NCI-H1694 (cell line): ENCODE measurements at places on chromosomes 2 and 18.
A peak's percentile ranks its signal among the peaks of the same experiment; 100 is the strongest.

GRCh38 chr2:9549420-9549819, 6.2 kb downstream of the ADAM17 start:
- DNase-seq = no peak

GRCh38 chr2:206164261-206164862, 4.7 kb downstream of the EEF1B2 start:
- peak; percentile 38 for DNase-seq

DNA sequence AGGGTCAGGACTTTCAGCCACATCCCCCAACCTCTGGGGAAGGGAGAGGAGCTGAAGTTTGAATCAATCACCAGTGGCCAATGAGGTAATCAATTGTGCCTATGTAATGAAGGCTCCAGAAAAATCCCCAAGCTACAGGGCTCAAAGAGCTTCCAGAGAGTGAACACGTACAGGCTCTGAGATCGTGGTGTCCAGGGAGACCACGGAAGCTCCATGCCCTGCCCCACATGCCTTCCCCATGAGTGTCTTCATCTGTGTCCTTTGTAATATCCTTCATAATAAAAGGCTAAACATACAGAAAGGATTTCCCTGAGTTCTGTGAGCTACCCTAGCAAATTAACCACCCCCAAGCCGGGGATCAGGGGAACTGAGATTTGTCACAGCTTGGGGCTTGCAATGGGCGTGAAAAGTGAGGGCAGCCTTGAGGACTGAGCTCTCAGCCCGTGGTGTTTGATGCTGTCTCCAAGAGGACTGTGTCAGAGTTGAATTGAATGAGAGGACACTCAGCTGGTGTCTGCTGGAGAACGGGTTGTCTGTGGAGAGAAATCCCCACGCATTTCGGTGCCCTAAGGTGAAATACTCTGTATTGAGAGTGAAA, 25.5 kb upstream of the TUBB6 start:
- no peak for DNase-seq

DNA sequence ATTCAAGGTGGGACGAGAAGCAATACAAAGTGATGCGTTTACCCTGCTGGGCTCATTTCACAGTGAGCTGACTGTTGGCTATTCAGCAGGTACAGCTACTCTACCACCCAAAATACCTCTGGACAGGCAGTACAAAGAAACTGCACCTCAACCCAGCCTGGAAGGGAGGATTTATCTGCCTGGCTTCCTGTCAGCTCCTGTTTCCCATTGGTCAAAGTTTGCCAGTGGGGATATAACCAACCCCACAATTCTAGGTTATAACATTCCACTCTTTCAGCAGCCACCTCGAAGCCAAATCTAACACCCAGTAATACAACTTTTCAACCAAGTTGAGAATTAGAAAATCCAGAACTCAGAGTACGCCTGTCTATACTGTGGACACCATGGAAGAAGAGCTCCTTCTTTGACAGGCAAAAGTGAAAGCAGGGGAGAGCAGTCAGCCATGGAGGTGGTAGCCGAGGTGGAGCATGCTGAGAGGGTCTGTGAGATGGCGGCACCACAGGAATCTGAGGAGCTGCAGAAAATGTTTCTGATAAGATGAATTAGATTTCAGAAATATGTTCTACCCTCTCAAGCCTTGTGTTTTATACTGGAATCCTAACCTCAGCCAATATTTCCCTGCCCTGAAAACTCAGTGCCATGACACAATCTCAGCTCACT, 10.8 kb downstream of the DUSP19 start:
- no peak for DNase-seq

DNA sequence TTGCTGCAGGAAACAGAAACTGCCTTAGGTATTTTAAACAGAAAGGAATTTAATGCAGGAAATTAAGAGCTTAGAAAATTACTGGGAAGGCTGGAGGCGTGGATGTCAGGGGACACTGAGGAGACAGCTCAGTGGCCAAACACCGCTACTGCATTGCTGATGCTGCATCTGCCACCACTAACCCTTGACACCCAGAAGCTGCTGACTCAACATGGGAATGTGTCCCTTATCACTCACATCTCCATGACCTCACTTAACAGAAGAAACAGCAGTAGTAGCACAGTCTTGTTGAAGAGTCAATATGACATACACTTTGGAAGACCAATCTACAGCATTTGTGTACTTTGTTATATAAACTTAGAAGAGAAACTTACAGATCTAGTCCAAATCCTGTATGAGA, 906.1 kb downstream of the SLC4A3 start:
- DNase-seq = no peak

GRCh38 chr2:162254236-162254871, 11.1 kb upstream of the FAP start:
- DNase-seq = no peak

DNA sequence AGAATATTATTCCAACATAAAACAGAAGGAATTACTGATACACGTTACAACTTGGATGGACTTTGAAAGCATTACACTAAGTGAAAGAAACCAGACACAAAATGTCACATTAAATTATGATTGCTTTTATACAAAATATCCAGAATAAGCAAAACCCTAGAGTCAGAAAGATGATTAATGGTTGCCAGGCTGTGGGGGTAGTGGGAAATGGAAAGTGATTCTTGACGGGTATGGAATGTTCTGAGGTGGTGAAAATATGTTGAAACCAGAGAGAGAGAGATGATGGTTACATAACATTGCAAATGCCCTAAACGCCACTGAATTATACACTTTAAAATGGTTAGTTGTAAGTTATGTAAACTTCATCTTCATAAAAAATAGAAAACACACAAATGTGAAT, 1057.2 kb upstream of the TMEFF2 start:
- DNase-seq = no peak

DNA sequence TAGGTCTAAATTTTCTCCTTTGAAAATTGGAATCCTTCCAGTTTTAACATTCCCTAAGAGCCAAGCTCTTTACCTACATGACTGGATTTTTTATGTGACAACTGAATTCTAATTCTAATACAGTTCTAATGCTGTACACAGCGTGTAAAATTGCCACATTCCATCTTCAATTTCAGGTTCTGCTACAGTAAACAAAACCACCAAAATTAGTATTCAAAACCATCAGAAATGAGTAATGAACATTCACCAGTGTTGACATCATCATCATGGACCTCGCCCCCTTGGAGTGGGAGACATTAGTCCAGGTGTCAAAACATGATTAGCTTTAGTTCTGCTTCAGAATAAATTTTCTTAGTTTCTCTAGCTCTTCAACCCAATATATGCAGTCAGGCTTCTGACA, 133.6 kb downstream of the MBD2 start:
- DNase-seq = no peak

DNA sequence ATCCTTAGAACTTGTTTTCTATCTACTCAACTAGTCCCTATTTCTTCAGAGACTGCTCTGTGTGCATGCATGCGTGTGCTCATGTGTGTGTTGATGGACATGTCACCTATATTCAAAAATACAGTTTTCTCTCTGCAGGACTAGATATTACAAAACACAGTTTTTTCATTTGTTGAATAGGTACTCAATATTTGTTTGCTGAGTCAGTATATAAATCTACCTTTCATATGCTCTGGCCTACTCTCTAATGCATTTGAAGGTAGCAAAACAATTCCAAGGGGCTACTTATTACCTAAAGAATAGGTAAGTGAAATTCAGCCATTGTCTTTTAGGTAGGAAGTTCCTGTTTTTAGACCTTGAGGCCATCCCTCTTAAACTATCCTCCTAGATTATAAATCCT, 8.6 kb upstream of the UBE2E3 start:
- no peak for DNase-seq

DNA sequence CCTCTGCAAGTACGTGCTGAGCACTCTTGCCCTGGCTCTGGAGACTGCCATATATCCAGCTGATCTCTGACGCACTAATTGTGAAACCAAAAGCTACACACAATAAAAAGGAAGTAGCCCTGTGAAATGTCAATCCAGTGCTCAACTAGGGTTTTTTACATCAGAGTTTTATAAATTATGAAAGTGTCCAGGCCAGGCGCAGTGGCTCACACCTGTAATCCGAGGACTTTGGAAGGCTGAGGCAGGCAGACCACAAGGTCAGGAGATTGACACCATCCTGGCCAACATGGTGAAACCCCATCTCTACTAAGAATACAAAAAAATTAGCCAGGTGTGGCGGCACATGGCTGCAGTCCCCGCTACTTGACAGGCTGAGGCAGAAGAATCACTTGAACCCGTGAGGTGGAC, 24.5 kb upstream of the PEX13 start:
- no peak for DNase-seq

- DNase-seq = no peak
Measured at GRCh38 chr2:84782717-84783442, 98.0 kb downstream of the TRABD2A start.

DNA sequence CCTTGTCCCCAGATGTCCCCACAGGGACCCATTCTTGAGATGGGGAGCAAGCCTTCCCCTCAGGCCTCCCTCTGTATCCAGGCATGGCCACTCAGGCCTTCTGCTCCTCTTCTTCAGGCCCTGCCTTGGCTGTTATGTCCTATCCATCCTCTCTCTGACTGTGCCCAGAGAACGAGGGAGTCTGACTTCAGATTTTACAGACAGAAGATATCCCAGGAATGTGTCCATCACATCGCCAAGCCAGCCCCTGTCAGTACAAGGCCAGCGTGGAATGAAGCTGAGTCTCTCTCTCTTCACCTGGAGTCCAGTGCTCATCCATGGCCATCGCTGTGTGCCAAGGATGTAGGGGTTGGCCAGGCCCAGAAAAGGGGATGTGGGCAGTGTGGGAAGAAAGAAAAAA, 57.6 kb downstream of the SDC1 start:
- no peak for DNase-seq

- DNase-seq = peak; percentile 28
Measured at GRCh38 chr2:178484245-178485041, 4.2 kb downstream of the PLEKHA3 start.

DNA sequence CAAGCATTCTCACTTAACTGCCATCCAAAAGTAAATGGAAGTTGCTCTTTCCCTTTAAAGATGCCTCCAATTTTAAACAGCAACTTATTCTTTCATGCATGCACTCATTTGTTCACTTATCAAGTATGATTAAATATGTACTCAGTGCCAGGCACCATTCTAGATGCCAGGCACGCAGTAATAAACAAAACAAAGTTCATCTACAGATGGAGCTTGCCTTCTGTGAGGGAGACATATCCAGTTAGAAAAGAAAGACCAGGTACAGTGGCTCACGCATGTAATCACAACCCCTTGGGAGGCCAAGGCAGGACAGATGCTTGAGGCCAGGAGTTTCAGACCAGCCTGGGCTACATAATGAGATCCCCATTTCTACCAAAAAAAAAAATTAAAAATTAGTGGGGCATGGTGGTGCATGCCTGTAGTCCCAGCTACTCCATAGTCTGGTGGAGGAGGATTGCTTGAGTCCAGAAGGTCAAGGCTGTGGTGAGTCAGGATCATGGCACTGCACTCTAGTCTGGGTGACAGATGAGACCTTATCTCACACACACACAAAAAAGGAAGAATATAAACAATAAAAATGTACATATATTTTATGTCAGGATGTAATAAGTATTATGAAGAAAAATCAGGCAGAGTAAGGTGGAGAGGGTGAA, 19.2 kb upstream of the CCDC141 start:
- no peak for DNase-seq

GRCh38 chr2:28277466-28277865, 115.2 kb upstream of the FOSL2 start:
- DNase-seq = no peak

GRCh38 chr2:144183727-144184126, 336.2 kb downstream of the ZEB2 start:
- DNase-seq = no peak

- DNase-seq = no peak
Measured at GRCh38 chr2:232647261-232647660, 13.9 kb downstream of the EFHD1 start.

- DNase-seq = no peak
Measured at GRCh38 chr2:239774933-239775622, 250.1 kb downstream of the NDUFA10 start.

- DNase-seq = no peak
Measured at GRCh38 chr2:86695053-86695691, 24.9 kb upstream of the RMND5A start.

- no peak for DNase-seq
Measured at GRCh38 chr18:45342166-45342565, 273.1 kb upstream of the SLC14A2 start.

- no peak for DNase-seq
Measured at GRCh38 chr2:230908595-230909191, 16.3 kb downstream of the GPR55 start.

GRCh38 chr18:25701821-25702220, 349.9 kb upstream of the ZNF521 start:
- DNase-seq = no peak

DNA sequence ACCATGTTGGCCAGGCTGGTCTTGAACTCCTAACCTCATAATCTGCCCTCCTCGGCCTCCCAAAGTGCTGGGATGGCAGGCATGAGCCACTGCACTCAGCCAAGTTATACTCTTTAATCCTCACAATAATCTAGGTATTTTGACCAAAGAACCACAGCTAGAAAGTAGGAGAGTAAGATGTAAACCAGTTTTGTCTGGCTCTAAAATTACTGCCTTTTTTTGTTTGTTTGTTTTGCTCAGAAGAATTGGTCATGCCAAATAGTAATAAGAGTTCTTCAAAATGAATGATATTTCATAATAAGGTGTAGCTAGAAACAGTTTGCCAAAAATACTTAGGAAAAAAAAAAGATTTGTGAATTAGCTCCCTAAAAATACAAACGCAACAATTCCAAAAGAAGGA, 36.7 kb downstream of the SCN2A start:
- DNase-seq = no peak

DNA sequence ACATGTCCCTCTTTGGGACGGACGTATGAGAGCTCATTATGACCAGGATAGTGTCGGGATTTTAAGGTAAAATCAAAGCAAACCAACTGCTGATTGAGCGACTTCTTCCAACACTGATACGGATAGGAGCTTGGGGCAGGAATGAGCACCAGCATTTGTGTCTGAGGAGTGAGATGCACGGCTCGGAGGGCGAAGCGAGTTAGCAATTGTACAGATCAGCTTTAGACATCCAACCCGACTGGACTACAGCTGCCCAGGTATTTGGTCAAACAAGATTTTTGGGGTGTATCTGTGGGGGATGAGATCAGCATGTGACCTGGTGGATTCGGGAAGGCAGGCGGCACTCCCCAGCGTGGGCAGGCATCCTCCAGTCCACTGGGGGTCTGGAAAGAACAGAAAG, 76.1 kb downstream of the NDUFA10 start:
- no peak for DNase-seq

DNA sequence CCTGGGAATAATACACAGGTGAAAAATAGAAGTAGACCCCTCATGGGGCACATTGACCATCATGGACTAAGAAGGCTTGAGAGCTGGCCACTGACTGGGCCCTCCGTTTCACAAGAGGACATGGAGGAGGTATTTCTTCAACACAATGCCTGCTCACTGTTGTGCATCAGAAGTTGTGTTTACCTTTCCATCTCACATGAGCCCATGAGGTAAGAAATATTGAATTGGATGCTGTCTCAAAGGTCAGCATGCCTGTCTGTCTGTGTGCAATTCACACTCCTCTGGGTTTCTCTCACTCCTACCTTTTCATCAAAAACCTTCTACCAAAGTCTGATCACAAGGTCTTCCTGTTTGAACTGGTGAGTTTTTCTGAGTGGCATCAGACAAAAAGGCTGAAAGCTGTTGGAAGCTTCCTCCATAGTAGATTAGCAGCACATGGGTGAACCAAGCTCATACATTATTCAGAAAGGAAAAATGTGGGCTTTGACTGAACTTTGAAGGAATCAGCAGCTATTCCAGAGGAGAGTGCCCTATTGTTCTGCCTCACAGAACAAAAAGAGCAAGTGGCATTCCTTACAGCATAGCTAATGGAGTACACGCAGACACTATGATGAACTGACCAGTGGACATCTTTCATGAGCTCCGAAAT, 143.2 kb upstream of the RND3 start:
- DNase-seq = no peak

- no peak for DNase-seq
Measured at GRCh38 chr18:35982409-35983114, 10.1 kb downstream of the RMP24 start.
